ENCODE measurements at places on chromosomes 16 and 17.

DNA sequence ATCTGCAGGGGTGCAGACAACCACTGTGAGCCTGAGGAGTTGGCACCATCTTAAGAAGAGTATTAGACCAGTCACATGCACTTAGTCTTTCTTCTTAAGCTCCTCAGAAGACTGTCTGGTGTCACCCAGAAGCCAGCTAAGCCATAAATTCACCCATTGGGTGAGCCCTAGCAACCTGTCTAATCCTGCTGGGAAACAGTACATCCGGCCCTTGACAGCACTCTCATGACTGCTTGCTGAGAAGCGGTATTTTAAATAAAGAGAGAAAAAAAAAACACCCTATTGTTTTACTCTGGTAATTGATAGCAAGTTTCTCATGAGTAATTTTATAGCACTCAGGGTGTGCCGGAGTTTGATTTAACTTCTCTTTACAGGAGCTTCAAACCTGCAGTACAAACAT lies 134.7 kb downstream of the SOX9 start:
- no peak for DNase-seq

- no peak for DNase-seq
Measured at GRCh38 chr16:61480250-61480649, 556.0 kb downstream of the CDH8 start.

- DNase-seq = no peak
Measured at GRCh38 chr17:1174263-1174880, 5.4 kb downstream of the ABR start.

DNA sequence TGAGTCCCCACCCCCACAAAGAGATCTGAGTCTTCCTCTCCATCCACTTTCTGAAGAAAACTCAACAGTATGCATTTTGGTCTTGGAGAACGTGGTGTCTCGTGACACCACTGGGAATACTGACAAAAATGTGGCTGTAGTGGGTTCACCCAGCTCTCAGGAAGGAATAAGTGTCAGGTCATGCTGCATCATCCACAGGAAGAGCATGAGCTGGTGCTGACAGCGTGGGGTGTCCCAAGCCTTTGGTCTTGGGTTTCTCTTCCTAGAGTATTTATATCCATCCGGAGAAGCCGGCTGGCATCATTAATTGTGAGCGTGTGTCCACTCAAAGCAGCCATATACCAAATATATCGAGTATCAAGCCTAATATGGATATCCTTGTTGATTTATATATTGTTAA lies 55.9 kb downstream of the C17orf67 start:
- peak; percentile 38 for DNase-seq

DNA sequence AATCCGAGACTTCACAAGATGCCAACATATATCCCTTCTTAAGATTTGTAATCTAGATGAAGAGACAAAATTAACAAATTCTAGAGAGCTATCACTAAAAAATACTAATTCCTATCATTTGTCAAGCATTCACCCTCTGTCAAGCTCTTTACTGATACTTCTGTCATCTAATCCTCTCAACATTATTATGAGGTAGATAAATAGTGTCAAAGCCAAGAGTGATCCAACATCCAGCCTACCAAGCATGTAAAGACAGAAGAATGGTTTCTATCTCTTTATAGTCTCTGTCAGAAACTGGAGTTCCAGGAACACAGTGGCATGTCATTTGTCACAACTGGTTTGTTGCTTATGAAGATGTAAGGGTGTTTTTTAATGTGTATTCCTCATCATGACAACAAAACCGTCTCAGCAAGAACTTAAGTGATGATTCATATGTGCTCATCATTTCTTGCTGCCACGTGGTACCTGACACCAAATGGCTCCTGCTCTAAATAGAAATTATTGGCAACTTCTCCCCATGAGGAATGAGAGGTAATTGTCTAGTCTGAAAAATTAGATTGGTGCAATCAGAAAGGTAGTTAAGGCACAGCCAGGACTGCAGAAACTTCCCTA lies 196.8 kb downstream of the TOX3 start:
- DNase-seq = no peak

DNA sequence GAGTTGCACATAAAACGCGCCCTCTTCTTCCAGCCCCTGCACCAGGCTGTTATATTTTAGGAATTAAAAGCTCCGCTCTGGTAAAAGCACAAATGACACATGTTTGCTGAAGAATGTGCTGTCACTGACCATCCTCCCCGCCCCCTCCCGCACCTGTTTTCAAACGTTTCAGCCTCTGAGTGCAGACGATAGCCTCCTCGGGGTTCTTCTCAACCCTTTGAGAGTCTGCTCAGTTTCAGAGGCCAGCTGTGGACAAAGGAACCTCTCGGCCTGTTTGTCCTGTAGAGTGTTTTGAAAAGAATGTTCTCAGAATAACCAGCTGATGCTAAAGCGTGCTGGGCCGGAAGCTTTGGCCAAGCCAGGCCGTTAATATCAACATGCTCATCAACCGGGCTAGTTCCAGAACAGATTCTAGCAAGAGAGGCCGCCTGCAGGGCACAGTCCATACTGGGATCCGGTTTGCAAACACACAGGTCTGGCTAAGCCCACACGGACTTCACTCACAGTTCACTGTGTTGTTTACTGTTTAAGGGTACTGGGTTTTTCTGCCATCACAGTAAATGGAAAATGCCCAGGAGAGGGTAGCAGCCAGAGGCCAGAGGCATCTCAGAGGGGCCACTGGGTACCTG lies 6.4 kb upstream of the CACNG4 start:
- no peak for DNase-seq

DNA sequence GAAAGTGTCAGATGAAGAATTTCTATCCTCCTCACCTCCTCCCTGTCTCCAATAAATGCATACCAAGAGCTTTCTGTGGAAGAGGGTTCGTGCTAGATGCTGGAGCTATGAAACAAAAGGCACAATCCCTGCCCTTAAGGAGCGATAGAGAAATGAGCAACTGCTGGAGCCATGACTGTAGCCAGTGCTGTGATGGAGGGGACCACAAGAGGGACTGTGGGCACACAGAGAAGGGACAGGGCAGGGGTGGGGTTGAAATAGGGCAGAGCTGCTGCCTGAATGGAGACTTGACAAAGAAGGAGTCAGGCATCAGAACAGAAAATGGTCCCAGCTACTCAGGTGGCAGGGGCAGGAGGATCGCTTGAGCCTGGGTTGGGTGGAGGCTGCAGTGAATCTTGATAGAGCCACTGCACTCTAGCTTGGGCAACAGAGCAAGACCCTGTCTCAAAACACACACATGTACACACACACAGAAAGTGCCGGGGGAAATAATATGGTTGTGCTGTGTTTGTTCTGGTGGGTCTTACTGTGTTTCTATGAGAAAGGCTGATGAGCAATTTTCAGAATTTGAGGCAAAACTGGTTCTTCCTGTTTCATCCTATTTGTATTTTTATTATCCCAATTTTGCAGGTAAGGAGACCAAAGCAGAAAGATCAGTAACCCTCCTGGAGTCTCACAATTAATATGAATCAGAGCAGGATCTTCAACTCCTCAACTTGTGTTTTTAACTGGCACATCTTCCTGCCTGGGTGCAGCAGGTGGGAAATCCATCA lies 16.5 kb downstream of the TMEM98 start:
- no peak for DNase-seq

GRCh38 chr16:79714440-79714839 lies 113.9 kb upstream of the MAF start:
- no peak for DNase-seq

GRCh38 chr16:89159066-89159849 lies 12.3 kb upstream of the CDH15 start:
- no peak for DNase-seq

DNA sequence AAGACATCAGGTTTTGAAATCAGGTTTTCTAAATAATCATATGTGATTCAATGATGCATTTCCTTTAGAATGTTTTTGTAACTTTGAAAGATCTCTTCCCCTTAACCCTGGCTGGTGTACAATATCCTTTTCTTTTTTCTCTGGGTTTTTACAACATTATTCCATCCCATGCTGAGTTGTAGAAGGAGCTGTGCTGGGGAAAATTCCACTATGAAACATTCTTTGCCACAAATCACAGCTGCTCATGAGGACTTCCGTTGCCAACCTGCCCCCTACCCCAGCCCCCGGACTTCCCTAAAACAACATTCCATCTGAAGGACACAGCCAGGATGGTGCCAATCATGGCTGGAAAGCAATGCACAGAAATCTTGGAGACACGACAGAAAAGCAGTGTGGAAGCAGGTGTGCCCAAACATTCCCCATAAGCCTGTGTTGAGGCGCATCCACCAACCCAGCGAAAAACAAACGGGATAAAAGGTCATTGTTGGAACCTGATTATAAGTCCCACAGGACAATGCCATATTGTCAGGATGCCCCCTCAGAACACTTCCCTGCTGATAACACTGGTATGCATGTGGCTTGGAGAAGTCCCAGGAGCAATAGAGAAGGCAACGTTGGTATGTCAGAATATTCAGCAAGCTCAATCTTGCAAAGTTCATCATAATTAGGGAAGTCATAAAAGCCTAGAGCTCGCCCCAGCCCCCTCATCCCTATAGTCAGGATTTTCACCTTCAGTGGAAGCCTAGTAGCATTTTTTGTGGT lies 475.0 kb downstream of the HS3ST3B1 start:
- DNase-seq = peak; percentile 79

- DNase-seq = peak; percentile 97
Measured at GRCh38 chr17:4208238-4208637, 55.5 kb downstream of the ANKFY1 start.

- DNase-seq = no peak
Measured at GRCh38 chr17:79941088-79942010, 94.3 kb downstream of the TBC1D16 start.

DNA sequence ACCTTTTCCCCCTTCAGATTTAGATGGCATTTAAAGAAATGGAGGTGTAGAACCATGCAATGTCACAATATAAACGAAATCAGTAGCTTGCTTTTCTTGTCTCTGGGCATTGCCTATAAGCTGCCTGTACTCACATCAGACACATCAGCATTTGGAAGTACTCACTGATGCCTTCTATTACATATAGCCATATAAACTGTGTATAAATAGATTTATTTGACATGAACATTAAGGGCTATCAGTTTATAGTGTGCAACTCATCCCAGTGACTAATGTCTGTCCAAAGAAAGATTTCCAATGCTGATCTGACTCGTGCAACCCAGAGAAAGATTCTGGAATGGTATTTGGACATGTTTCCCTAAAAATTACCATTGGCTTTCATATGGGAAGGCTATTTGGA lies 417.9 kb upstream of the MAF start:
- no peak for DNase-seq

- DNase-seq = no peak
Measured at GRCh38 chr16:80735846-80736245, 68.6 kb downstream of the CDYL2 start.

GRCh38 chr17:50562242-50563091 lies 2.0 kb downstream of the CACNA1G start:
- no peak for DNase-seq

DNA sequence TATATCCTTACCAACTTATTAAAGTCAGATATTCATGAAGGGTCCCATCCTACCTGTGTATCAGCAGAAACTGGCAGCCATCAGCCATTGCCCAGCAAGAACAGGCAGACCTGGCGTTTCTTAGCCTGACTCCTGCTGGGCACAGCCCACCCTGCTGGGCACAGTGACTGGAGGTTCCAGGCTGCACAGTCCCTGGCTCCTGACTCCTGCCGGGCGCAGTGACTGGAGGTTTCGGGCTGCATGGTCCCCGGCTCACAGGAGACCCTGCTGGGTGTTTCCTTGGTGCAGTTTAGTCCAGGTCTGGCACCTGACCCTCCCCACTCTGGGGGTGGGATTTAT lies 6.7 kb downstream of the TIMM22 start:
- no peak for DNase-seq

DNA sequence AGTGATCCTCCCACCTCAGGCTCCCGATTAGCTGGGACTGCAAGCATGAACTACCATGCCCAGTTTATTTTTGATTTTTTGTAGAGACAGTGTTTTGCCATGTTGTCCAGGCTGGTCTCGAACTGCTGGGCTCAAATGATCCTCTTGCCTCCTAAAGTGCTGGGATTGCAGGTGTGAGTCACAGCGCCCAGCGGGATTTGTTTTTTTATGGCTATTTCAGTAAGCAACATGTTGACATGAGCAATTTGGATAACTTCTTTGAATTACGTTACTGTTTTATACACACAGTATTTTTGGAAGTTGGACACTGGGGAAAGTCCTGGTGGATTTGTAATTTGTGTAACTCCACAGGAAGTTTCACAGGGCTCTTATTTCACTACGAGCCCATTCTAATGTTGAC lies 18.5 kb upstream of the RHOT1 start:
- DNase-seq = peak; percentile 33

- no peak for DNase-seq
Measured at GRCh38 chr16:87692756-87693155, 73.0 kb downstream of the KLHDC4 start.

- no peak for DNase-seq
Measured at GRCh38 chr17:4087911-4088693, 54.7 kb downstream of the ZZEF1 start.

DNA sequence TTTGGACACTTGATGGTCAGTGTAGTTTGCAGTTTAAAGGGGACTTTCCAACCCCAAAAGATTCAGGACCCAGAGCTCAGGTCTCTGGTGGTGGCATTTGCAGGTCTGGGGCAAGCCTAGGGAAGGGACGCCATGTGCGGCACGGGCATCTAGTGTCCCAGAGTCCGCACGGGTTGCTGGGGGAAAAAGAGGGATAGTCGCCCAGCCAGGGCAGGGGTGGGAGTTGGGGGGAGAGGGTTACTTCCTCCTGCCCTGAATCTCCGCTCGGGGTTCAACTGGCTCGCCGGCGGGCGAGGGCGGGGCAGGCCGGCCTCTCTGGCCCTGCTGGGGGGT lies 239 bp upstream of the CA7 start:
- no peak for DNase-seq

GRCh38 chr16:67192781-67193361 lies 916 bp downstream of the E2F4 start:
- no peak for DNase-seq

GRCh38 chr16:31138621-31139578 lies 3.4 kb upstream of the PRSS8 start:
- peak; percentile 49 for DNase-seq

GRCh38 chr16:89727406-89728120 lies 6.2 kb downstream of the ZNF276 start:
- no peak for DNase-seq

- DNase-seq = no peak
Measured at GRCh38 chr16:3259836-3260235, 3.4 kb upstream of the MEFV start.

GRCh38 chr17:49600949-49601348 lies 25.3 kb downstream of the NXPH3 start:
- DNase-seq = no peak

- DNase-seq = no peak
Measured at GRCh38 chr16:66480265-66481080, 53.4 kb downstream of the BEAN1 start.

DNA sequence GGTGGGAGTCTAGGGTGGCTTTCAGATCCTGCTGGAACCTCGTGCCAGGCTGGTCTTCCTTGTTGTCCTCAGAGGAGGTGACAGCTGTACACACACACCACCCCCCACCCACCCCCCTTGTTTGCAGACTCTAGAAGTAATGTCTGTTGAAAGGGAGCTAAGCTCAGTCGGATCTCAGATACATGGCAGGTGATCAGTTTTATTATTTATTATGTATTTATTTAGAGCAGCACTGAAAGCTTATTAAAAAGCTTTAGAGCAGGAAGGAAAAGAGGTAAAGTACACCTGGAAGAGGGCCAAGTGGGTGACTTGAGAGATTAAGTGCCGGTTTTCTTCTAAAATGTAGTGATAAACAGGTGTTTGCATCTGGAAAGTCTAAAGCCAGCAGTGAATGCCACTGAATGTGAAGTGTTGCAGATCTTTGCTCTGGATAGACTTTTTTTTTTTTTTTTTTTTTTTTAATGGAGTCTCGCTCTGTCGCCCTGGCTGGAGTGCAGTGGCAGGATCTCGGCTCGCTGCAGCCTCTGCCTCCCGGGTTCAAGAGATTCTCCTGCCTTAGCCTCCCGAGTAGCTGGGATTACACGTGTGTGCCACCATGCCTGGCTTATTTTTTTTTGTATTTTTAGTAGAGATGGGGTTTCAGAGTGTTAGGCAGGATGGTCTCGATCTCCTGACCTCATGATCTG lies 40.2 kb downstream of the FOXK2 start:
- no peak for DNase-seq

Data from fibroblast of skin of scalp (primary cell).